ENCODE measurements at places on chromosomes 5 and 9.
A peak's percentile ranks its signal among the peaks of the same experiment; 100 is the strongest.

DNA sequence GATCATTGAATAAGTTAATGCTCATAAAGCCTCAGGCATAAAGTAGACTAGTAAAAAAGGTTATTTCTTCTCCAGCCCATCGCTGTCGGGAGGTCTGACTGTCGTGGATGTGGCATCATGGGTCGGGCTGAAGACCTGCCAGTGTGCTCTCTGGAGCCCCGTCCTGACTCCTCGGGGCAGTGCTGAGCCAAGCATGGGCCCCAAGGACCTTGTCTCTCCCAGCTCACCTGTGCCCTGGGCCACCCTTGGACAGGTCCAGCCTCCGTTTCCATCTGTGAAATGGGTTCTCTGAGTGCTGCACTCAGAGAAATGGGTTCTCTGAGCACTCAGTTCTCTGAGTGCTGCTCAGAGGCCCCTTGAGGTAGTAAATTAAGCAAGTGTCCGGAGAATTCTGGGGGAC is 269.0 kb downstream of the GADD45G start:
- no peak for DNase-seq

GRCh38 chr5:6820851-6821479 is 107.7 kb downstream of the TENT4A start:
- DNase-seq = peak; percentile 34

GRCh38 chr5:117084067-117084466 is 509.4 kb upstream of the SEMA6A start:
- DNase-seq = no peak

- no peak for DNase-seq
Observed at GRCh38 chr9:32486839-32487562, 39.0 kb downstream of the RIGI start.

DNA sequence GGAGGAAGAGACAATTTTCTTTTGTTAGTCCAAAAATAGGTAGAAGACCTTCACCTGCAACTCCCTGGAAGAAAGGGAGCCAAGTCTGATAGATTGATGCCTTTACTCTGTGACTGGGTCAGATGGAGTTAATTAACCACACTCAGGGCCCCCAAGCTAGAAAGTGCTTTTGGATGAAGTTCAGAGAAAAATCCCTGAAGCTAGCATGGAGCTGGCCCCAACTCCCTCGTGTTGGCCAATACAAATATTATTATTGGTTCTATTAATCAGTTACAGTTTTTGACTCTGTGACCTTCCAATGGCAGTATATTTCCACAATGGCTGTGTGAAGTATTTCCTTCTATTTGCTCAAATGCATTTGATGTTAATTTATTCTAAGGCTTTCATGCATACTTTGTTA is 1753.5 kb downstream of the EFNA5 start:
- no peak for DNase-seq

- no peak for DNase-seq
Observed at GRCh38 chr5:543351-543750, 19.1 kb upstream of the SLC9A3 start.

DNA sequence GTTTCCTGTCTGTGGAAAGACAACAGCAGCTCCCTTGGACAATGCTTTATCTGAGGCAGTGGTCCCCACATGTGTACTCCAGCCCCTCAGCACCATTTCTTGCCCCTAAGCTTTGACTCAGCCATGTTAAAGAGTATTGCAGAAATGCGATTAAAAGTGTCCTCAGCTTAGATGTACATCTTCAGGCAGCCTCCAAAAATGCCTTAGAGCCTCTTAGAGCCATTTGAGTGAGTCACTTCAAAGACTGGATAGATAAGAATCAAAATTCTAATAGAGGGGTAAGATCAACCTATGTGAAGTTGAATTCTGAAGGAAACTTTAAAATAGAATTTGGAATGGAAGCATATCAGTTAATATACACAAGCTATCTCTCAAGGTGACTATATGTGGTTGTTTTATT is 296.3 kb downstream of the ADAMTS6 start:
- no peak for DNase-seq

DNA sequence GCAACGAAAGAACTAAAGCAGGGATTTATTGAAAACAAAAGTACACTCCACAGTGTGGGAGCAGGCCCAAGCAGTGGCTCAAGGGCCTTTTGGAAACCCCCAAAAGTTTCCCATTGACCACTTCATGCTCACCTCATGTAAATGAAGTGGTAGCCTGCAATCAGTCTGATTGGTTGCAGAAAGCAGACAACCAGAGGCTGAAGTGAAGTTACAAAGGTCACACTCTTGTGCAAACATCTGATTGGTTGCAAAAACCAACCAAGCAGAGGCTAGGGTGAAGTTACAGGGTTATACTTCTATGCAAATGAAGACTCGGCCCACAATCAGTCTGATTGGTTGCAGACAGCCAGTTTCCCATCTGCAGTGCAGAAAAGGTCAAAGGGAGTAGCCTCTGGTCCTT is 258.0 kb downstream of the YTHDC2 start:
- DNase-seq = no peak

DNA sequence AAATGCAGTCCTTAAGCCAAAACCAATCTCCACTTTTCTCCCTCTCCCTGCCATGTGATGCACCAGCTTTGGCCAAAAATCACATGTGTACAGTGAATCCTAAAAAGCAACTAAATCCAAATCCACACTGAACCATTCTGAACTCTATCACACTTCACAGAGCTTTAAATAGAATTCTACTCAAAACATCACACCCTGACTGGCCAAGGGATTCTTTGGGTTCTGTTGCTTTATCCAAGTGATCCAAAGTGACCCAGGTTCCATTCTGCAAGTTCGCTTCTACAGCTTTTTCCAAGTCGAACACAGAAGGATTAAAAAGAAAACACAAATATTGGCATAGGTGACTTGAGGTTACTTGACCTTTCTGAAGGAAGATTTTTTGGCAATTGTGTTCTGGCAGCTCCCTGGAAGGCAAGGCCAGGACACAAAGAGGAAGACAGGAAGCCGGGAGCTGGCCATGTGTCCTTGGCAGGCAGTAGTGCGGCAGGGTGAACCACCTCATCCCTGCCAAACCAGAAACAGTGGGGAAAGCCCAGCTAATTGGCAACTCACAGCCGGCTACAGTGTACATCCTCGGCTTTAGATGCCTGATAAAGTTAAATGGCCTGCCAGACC is 115.0 kb downstream of the NFIB start:
- DNase-seq = no peak

DNA sequence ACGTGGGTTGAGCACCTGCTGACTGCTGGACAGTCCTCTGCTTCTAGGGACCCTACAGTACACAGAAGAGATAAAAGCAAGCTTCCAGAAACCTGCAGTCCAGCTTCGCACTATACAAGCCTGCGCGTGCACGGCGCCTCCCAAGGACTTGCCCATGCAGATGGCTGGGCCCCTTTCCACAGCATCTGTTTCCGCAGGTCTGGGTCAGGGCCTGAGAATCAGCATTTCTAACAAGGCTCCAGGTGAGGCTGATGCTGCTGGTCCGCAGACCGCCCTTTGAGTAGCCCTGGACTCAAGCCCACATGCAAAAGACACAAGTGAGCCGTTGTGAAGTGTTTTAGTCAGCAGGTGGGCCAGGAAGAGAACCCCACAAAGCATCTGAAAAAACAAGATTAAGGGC is 133.1 kb downstream of the HSD17B3 start:
- DNase-seq = no peak

DNA sequence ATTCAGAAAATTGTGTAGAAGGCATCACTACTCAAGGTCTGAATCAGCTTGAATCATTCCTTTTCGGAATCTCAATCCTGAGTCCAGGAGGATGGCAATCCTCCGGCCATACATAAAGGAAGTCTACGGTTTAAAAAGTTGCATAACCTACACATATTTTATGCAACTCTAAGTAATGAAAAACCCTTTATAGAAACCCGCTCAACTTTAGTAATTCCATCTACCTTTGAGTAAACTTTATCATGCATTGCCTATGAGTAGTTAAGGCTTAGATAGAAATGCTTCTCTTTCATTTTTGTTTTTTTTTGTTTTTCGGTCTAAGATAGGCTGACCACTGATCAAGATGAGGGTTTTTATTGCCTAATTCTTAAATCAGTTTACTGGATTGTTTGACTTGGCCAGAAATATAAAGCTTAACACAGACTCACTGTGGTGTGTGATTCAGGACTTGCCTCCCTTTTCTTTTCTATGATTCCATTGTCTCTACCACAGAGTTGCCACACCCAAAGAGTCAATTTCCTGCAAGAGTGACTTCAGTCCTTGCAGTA is 85.0 kb downstream of the LURAP1L start:
- no peak for DNase-seq

DNA sequence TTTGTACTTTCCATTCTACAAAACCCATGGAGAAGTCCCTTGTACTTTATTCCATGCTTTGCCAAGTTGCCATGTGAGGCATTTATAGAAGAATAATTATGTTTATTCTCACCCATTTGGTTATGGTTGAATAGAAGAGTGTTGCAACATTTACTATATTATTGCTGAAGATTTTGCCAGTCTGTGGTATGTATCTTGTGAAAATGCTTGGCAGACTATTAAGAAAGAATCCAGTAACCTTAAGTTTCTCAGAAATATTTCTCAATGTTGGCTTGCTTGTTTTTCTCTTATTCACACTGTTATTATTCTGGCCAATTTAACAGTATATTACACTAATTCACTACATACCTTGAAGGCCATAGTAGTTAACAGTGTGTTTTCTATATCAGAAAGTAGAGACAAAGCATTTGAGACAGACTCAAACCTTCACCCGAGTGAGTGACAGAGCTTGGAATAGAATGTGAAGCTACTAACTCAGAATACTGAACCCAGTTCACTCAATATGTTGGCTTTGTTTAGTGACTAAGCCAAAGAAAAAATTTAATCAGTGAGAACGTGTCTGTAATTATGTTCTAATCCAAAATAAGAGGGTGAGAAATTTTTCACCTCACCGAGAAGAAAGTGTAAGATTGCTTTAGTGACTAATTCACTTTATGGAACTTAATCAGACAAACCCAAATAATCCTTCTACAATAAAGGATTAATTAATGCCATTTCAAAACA is 184.4 kb downstream of the CWC27 start:
- no peak for DNase-seq

- DNase-seq = no peak
Observed at GRCh38 chr9:21135736-21136135, 5.9 kb downstream of the IFNW1 start.

DNA sequence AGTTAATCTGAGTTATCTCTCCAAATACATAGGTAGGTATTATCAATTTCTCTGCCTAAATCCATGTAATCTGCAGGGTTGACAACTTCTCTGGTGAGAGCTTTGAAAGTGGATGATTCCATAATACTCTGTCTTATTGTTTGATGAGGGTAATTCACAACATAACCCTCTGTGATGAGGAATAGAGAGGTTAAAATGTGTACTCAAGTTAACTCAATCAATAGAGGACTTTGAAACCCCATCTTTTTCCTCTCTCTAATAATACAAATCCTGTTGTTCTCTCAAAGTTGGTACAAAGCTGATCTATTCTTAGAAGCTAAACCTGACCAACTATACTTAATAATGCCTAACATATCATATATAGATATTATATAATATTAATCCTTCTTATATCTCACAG is 100.1 kb downstream of the PLPPR1 start:
- no peak for DNase-seq

DNA sequence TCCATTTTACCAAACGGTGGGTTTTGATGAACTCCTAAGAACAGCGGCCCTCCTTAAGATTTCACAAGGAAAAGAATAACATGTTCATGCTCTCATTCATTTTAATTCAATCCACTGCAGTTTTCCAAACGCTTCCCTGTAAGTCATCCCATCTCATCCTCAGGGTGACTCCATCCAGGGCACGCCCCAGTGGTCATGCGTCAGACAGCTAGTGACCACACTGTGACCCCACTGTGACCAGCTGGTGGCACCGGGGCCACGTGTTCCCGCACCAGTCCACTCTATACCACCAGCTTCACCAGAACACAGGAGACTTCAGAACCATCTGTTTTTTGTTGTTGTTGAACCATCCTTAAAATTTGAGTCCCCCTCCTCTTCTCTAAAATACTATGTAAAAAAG is 14.3 kb downstream of the ATPSCKMT start:
- no peak for DNase-seq

GRCh38 chr9:20995616-20996015 is 35.8 kb downstream of the HACD4 start:
- DNase-seq = no peak

DNA sequence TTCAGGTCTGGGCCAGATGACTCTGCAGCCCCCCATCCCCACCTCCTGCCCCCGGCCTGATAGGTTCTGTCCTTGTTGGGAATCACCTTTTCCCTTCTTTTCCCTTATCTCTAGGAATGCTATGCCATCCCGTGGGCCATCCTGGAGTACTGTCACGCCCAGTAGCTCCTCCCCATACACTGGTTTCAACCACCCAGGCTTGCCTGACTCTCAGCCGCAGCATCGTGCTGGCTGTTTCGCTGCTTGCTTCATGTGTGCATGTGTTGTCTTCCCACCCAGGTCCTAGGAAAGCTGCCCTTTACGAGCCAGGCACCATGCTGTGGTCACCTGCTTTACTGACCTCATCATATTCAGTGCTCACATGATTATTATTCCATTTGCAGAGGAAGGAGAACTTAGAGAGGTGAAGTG is 71.8 kb downstream of the ANGPTL2 start:
- DNase-seq = no peak

- no peak for DNase-seq
Observed at GRCh38 chr9:81890104-81890503, 38.1 kb upstream of the SPATA31D4 start.

DNA sequence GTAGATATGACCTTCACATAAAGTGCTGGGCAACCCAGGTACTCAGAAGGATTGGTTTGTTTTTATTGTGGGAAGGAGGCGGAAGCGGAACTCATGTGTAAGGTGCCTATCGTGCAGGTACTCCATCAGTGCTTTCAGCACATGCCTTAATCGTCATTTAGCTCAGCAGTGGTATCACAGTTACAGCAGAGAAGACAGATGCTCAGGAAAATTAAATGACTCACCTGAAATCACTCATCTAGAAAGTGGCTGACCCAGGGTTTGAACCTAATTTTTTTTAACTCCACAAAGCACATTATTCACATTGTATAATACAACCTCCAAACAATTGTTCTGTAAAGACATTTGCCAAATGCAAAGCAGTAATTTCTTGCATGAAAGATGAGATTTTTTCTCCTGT is 2.2 kb downstream of the C5orf46 start:
- no peak for DNase-seq

- DNase-seq = no peak
Observed at GRCh38 chr5:126965061-126965475, 65.3 kb downstream of the MARCHF3 start.

GRCh38 chr5:156400231-156400986 is 73.4 kb downstream of the SGCD start:
- no peak for DNase-seq

GRCh38 chr9:73437758-73438157 is 286.1 kb downstream of the ANXA1 start:
- DNase-seq = no peak

DNA sequence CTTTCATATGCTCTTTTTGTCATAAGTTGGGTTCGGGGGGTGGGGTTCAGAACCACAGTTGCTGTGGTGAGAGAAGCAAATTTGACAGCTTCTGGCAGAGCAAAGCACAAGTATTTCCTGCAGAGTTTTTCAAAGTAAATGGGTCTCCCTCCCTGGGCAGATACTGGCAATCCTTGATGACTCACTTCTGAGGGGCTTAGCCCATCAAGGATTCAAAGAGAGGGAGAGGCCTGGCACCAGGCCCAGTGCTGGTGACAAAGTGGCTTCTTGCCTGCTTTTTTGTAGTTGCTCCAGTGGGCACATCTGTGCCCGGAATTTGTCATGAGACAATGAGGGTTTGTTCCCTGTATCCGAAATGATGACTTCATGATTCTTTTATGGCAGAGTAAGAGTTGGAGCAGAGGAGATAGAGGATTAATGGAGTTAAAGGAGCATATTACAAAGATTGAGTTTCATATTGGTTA is 46.6 kb upstream of the TNC start:
- no peak for DNase-seq
